ENCODE measurements at places on chromosomes 3 and 15. TPM values are rescaled to one million over a fixed set of nuclear protein-coding genes. Genes with fewer than 3 reads are reported as not detected.

Gene NISCH
- 456 TPM for total RNA-seq

Gene PLCL2
- 14.3 TPM for total RNA-seq

Gene ILDR1
- total RNA-seq = not detected

DNA sequence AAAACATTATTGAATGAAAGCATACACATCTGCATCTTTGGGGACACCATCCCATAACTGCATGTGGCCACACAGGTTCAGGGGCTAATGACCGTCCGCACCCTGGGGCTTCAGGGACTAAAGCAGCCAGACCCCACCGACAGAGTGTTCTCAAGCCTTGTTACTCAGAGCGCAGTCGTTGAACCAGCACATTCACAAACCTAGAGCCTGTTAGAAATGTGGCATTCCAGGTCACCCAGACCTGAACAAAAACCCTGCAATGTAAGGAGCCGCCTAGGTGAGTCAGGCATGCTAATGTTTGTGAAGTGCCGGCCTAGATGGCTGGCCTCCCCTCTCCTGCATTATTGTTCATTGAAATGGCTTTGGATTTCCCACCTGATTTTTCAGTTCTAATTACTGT lies 52.3 kb upstream of the HACD2 start:
- H3K4me1 ChIP-seq = peaks cover 73% of the 10 kb centered on the region
- H3K27me3 ChIP-seq = no peaks in the 10 kb centered on the region
- peaks cover 11% of the 10 kb centered on the region for H3K36me3 ChIP-seq
- H3K27ac ChIP-seq = no peak overlapping the region
- peak; percentile 62 for DNase-seq

GRCh38 chr3:128195369-128195768 lies 42.1 kb downstream of the EEFSEC start:
- H3K36me3 ChIP-seq = no peaks in the 10 kb centered on the region
- no peaks in the 10 kb centered on the region for H3K4me1 ChIP-seq
- DNase-seq = no peak

GRCh38 chr15:62149729-62150128 lies 15.4 kb downstream of the C2CD4B start:
- DNase-seq = no peak
- H3K27ac ChIP-seq = no peak overlapping the region
- H3K27me3 ChIP-seq = no peaks in the 10 kb centered on the region
- H3K4me1 ChIP-seq = peaks cover 15% of the 10 kb centered on the region
- H3K36me3 ChIP-seq = no peaks in the 10 kb centered on the region
- H3K4me3 ChIP-seq = no peak overlapping the region

DNA sequence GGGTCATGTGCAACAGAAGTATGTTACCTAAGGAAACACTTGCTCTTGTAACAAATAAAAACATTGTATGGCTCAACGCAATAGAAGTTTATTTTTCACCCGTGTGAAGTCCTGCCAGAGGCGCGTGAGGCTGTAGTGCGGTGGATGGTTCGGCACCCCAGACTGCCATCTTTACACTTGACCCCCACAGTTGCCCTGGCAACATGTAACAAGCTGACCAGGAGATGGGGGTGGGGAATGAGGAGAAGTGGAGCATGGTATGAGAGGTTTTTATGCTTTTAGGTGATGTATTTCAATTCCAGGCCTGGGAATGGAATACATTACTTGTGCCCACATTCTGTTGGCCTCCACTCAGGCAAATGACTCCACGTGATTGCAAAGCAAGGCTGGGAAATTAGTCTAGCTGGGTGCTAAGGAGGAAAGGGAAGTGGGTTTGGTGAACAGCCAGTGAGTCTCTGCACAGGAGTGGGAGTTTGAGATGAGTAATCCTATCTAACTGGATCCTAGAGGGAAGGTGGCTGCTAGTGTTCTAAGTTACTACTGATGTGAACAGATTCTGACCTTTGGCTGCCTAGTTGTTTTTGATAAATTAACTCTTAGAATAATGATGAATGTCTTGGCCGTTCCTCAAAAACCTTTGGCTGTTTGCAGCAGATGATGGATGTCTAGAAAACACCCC lies 33.8 kb upstream of the GREM1 start:
- no peak overlapping the region for H3K27ac ChIP-seq
- no peak for DNase-seq
- H3K4me1 ChIP-seq = peaks cover 7% of the 10 kb centered on the region
- H3K4me3 ChIP-seq = no peak overlapping the region
- no peaks in the 10 kb centered on the region for H3K36me3 ChIP-seq

DNA sequence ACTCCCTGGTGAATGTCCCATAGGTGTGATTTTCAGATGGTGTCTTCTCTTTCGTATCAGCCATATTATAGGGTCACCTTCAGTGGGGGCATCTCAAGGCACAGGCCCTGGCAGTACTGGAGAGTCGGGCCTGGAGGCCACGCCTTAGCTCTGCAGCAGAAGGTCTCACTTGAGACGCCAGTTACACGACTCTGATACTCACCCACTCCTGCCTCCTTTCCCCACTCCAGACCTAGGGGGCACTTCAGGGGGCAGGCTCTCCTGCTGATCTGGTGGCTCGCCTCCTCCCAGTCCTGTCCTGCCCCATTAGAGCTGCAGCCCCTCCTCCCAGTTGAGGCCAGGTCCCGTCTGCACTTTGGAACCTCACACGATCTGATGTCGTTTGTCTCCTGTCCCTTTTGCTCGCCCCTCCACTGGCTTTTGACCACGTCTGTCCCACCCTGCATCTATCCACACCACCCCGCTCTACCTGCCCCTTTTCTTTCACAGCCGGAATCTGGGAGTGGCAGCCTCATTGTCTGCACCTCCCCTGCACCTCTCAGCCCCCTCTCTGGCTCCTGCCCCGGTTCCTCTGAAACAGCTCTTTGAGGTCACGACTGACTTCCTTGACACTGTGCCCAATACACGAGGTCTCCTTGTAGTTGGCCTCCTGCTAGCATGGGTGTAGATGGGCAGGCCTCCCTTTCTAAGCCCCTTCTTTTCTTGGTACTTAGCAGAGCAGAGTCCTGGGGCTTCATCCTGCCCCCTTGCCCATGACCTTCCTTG lies 181.9 kb downstream of the NSMCE3 start:
- H3K4me1 ChIP-seq = no peaks in the 10 kb centered on the region
- no peak for DNase-seq
- H3K27me3 ChIP-seq = peaks cover 14% of the 10 kb centered on the region
- no peak overlapping the region for H3K4me3 ChIP-seq

GRCh38 chr3:76991165-76991564 lies 48.7 kb upstream of the ROBO2 start:
- H3K27me3 ChIP-seq = no peaks in the 10 kb centered on the region
- DNase-seq = no peak
- no peak overlapping the region for H3K4me3 ChIP-seq
- no peaks in the 10 kb centered on the region for H3K4me1 ChIP-seq

DNA sequence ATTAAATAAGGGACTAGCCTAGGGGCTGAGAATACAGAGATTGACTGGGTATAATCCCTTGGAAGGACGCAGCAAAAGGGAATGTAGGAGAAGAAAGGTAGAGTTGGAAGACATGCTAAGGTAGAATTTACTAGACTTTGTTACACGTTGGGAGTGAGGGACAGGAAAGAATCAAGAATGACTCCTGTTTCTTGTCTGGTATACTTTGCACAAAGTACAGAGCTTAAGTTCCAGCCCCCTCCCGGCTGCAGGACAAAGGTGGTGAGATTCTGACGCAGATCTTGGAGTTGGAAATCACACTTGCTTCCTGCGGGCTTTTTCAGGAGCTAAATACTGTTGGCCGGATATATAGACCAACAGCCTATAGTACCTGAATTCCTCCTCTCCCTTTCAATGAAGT lies 895 bp downstream of the HYKK start:
- DNase-seq = peak; percentile 18
- peak overlapping the region; percentile 75 for H3K27ac ChIP-seq
- H3K4me1 ChIP-seq = peaks cover 16% of the 10 kb centered on the region
- H3K4me3 ChIP-seq = peak overlapping the region; percentile 74
- no peaks in the 10 kb centered on the region for H3K27me3 ChIP-seq
- H3K36me3 ChIP-seq = no peaks in the 10 kb centered on the region

DNA sequence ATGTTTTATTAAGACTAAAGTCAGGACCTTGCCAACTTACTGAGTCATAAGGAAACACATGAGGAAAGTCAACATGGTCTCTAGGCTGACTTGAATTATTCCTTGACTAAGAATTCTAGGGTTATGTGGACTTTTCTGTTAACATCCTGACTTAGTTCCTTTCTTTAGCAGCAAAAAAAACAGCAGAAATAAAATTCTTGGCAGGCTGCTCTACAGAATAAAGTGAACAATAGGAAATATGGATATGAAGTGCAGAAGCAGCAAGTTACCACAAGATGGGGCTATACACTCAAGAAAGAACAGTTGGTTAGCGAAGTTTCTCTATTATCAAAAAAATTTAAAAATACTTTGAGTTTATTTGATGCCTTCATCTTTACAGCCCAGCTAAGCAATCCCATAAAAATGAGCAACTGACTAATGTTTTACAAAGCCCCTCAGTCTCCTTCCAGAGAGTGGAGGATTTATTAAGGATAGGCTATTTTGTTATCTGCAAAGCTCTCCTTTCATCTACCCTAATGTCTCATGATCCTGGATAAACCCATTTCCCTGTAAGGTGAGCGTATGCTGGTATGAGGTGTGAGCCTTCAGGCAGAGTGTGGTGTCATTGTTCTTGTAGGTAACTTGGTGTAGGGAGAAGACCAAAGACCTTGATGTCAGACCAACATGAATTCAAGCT lies 23.1 kb upstream of the MCCC1 start:
- H3K4me3 ChIP-seq = no peak overlapping the region
- peak; percentile 79 for DNase-seq
- no peaks in the 10 kb centered on the region for H3K27me3 ChIP-seq
- H3K27ac ChIP-seq = no peak overlapping the region
- H3K4me1 ChIP-seq = peaks cover 4% of the 10 kb centered on the region
- no peaks in the 10 kb centered on the region for H3K36me3 ChIP-seq

DNA sequence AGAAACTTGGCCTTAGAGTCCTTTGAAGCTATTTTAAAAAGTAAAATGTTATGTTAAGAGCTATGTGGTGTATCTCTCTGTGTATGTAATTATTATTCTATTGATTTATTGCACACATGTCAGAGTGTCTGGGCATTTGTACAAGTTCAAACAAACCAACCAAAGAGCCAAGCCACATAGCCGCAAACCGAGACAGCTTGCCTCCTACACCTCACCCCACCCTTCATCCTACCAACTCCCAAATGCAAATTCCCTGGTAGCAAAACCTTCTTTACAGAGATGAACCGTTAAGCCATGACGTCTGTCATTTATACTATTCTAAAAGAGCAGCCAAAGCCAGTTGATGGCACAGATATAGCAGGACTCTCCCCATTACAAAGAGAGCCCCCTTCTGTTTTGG lies 332.3 kb downstream of the ERC2 start:
- H3K36me3 ChIP-seq = no peaks in the 10 kb centered on the region
- H3K4me3 ChIP-seq = no peak overlapping the region
- no peak overlapping the region for H3K27ac ChIP-seq
- H3K27me3 ChIP-seq = no peaks in the 10 kb centered on the region
- no peak for DNase-seq
